ENCODE measurements at places on chromosomes 12 and 14. TPM values are rescaled to one million over a fixed set of nuclear protein-coding genes. Genes with fewer than 3 reads are reported as not detected.

The MMP19 gene
- 0.41 TPM for total RNA-seq

The NFE2 gene
- not detected for total RNA-seq

- no peak for DNase-seq
Observed at GRCh38 chr12:127711108-127711507, 555.9 kb upstream of the TMEM132C start.

The ACSS3 gene
- total RNA-seq: not detected

- no peak for DNase-seq
Observed at GRCh38 chr14:91877376-91877915, 10.1 kb upstream of the TC2N start.

The DLK1 gene
- not detected for total RNA-seq

The GLIPR1L1 gene
- total RNA-seq: not detected

The CLEC1B gene
- total RNA-seq: not detected

The ZNF268 gene
- total RNA-seq: 18.8 TPM

- DNase-seq: peak; percentile 66
Observed at GRCh38 chr12:6443361-6443983, 1.3 kb upstream of the CD27 start.

The FRS2 gene
- 13.0 TPM for total RNA-seq

- DNase-seq: no peak
Observed at GRCh38 chr14:99289394-99290189, 17.6 kb upstream of the BCL11B start.

- no peak for DNase-seq
Observed at GRCh38 chr12:19003141-19003540, 126.4 kb upstream of the PLEKHA5 start.

DNA sequence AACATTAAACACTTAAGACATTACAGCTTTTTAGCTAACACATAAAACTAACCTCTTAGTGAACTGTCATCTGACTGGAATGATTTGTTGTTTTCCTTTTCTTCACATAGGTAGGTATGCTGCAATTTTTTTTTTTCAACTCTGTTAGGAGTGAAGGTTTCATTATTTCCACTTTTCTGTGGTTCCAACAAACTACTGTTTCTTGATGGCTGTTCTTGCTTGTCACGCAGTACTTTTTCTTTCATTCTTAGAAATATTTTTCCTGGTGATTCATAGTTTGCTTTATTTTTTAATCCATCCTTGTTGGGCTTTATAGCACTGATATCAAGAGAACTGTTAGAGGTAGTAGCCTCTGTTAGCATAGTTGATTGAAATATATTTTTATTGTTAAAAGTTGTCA is 6.3 kb downstream of the MIS18BP1 start:
- no peak for DNase-seq

The GLIPR1L2 gene
- total RNA-seq: 0.50 TPM

Measured in activated T-cell treated with anti-CD3 and anti-CD28 coated beads, Interleukin-2, amount 50 U/mL, for 72 hours (primary cell).